ENCODE measurements at places on chromosomes 1 and 21.

GRCh38 chr1:1630191-1630964 is 1.6 kb upstream of the MMP23B start:
- DNase-seq = peak; percentile 90

DNA sequence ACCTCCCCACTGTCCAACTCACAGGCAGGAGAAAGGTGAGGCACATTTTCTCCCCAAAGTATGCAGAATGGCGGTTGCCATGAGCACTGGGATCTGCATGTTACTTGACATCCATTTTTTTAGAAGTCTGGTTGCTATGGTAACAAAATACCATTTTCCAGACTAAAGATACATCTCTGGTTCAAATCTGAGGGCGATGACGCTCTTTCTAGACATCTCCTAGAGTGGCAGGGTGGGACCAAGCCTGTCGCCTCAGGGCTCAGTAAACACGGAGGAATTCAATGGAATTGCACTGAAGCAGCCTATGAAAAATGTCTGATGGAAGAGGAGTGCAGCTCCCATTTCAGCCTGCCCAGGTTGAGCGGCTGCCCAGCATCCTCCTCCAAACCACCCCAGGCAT is 21.5 kb upstream of the FAM43B start:
- DNase-seq = no peak

- no peak for DNase-seq
Observed at GRCh38 chr1:27306892-27307761, 14.8 kb upstream of the TMEM222 start.

DNA sequence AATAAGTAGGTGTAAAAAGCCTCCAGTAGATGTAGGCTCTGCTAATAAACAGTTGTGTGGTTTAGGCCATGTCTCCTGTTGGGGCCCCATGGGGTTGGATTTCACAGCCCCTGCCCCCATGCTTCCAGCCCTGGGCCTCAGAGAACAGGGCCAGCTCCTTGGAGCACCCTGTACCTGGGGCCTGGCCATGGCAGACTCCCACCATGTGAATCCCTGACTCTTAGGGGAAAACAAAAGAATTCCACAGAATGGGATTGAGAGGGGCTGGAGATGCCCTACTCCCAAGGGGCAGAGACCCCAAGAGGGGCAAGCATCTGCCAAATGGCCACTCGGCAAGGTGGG is 11.5 kb downstream of the LRP8 start:
- no peak for DNase-seq

GRCh38 chr1:190101756-190102155 is 375.9 kb downstream of the BRINP3 start:
- no peak for DNase-seq

- no peak for DNase-seq
Observed at GRCh38 chr1:230669543-230669942, 27.3 kb downstream of the COG2 start.

DNA sequence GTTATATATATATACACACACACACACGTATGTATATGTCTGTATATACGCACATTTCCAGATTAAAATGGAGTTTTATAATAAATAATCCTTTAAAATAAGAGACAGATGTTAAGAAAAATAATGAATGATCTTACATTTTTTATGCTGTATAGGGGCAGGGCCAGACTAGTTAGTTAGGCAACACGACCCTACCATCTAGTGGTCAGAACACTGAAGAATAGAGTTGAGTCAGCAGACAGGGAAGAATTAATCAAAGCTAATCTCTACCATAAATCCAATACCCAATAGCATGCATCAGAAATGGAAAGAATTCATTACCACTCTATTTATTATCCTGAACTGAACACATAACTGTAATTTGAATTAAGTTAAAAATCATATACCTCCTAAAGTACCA is 156.7 kb downstream of the BRINP3 start:
- no peak for DNase-seq

DNA sequence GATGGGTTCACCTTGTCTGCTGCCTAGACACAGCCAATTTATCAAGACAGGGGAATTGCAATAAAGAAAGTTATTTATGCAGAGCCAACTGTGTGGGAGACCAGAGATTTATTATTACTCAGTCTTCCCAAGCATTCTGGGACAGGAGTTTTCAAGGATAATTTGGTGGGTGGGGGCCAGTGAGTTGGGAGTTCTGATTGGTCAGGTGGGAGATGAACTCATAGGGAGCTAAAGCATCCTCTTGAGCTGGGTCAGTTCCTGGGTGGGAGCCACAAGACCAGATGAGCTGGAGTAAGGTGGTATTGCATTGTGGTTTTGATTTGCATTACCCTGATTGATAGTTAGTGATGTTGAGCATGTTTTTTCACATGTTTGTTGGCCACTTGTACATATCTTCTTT is 86.1 kb downstream of the PRKAB2 start:
- no peak for DNase-seq

DNA sequence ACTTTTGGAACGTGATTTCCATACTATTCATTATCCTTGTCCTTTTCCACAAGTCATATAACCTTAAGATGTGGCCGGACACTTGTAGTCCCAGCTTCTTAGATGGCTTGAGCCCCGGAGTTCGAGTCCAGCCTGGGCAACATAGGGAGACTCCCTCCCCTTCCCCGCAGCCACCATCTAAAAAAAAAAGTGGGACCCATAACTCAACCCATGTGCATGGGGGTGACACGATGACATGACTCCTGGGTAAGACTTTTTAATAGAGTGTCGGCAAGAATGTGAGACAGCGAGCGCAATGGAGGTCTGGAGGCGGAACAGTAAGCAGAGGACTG is 25.7 kb downstream of the MIA3 start:
- no peak for DNase-seq

DNA sequence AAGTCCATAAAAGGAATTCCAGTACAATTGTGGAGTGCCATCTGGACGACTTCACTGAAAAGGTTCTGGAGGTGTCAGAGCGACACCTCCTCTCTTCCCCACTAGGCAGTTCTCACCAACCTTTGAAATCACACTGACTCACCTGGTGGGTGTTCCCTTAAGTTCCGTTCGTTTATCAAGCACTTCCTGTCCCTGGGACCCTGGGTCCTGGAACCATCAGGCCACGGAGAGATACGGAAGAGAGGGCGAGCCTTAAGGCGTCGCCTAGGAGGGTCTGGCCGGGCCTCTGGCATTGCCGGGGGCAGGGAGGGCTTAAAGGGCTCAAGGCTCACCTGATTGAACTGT is 317 bp downstream of the SPAG17 start:
- no peak for DNase-seq

DNA sequence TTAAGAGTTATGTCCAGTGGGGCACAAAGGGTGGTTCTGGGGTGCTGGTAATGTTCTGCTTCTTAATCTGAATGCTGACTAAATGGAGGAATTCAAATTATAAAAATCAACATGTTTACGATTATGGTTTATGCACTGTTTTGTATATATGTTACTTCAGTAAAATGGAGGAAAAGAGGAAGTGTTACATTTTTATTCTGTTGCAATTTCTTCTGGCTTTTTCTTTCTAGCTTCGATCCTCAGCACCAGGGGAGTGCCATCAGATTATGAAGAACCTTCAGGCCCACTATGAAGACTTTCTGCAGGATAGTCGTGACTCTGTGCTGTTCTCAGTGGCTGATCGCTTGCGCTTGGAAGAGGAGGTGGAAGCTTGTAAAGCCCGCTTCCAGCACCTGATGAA is 105.5 kb downstream of the MACF1 start:
- DNase-seq = no peak

DNA sequence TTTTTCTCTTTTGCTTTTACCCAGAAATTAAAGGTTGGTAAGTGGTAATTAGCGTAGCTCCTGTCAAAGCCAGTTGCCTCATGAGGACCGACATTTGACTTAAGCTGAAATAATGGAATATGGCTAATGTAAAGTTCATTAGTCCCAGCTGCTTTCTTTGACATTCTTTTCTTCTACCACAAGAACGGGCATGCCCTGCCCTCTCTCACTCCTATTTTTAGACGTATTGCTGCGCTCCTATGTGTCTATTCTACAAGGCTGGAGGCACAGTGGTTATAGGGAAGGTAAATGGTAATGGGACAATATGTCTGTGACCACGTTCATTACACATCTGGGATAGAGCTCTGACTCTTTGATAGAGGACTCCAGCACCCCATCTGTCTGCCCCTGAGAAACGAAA is 6.8 kb downstream of the CORT start:
- no peak for DNase-seq

GRCh38 chr1:1309251-1310108 is 1.1 kb downstream of the PUSL1 start:
- no peak for DNase-seq

DNA sequence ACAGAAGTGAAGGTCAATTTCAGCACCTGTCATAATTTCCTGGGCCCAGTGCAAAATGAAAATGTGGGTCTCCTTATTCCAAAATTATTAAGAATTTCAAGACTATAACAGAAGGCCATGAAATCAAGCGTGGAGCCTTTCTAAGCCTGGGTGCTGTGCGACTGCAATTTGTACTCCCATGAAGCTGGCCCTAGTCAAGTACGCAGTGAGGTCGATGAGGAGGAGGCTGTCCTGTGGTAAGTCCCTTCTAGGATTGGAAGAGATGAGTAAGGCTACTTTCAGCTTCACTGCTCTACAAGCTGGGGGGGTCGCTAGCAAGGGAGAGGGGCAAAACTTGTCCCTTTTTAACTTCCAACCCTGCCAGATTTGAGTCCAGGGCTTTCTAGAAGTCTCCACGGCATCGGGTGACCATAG is 410 bp upstream of the NUDC start:
- no peak for DNase-seq

DNA sequence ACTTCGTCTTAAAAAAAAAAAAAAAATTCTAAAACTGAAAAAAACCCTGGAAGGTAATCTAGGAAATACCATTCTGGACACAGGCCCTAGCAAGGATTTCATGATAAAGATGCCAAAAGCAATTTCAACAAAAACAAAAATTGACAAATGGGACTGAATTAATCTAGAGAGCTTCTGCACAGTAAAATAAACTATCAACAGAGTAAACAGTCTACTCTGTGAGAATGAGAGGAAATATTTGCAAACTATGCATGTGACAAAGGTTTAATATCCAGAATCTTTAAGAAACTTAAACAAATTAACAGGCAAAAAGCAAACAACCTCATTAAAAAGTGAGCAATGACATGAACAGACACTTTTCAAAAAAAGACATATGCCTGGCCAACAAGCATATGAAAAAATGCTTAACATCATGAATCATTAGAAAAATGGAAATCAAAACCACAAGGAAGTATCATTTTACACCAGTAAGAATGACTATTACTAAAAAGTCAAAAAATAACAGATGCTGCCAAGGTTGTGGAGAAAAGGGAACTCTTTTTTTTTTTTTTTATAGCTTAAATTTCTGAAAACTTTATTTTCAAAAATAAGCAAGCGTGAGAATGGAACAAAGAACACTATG is 29.4 kb upstream of the RNPC3 start:
- DNase-seq = no peak

All from stimulated activated CD8-positive, alpha-beta memory T cell treated with anti-CD3 and anti-CD28 coated beads, Interleukin-2, amount 100 ng/mL, for 1 hour (primary cell).